ENCODE measurements at places on chromosomes 6 and 20. TPM values are rescaled to one million over a fixed set of nuclear protein-coding genes. Genes with fewer than 3 reads are reported as not detected.

DNA sequence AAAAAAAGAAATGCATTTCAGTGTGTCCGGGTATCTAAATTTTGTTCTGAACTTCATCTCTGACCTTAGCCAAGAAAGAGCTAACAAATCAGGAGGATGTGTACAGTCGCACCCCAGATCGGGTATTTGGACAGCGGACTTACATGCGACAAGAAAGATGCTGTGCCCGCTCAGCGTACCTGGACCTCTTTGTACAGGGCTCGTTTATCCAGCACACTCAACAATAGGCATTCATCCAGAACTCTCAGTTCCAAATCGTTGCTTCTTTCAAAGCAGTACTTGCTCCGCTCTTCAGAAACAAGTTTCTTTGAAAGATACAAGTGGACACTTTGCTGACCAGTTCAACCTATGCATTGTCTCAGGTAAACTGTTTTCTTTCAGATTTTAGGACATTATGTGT lies 191.7 kb downstream of the LY86 start:
- no peak for DNase-seq

DNA sequence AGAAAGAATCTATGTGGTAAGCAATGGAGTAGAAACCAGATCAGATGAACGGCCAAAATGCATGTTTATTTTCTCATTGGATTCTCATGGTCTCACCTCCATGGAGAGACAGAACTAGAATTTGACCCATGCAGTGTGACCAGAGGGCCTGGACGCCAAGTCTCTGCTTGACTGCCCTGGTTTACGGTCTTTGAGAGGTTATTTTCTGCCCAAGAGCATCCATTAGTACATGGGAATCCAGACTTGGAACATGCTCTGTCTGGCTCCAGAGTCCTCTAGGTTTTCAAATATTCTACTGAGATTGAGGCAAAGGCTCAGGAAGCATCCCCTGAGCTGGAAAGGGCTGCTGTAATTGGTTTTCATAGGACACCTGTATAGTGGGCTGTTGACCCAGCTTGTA lies 45.5 kb upstream of the UST start:
- no peak for DNase-seq

DNA sequence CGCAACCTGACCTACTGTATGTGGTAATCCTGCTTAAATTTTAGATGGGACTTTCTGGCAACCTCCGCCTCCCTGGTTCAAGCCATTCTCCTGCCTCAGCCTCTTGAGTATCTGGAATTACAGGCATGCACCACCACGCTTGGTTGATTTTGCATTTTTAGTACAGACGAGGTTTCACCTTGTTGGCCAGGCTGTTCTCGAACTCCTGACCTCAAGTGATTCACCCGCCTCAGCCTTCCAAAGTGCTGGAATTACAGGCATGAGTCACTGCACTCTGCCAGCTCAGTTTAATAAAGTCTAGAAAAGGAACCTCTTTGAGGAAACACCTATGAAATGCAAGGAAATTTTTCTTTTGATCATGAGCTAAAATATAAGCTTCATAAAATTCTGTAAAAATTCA lies 9.0 kb upstream of the PLCB4 start:
- DNase-seq = no peak

DNA sequence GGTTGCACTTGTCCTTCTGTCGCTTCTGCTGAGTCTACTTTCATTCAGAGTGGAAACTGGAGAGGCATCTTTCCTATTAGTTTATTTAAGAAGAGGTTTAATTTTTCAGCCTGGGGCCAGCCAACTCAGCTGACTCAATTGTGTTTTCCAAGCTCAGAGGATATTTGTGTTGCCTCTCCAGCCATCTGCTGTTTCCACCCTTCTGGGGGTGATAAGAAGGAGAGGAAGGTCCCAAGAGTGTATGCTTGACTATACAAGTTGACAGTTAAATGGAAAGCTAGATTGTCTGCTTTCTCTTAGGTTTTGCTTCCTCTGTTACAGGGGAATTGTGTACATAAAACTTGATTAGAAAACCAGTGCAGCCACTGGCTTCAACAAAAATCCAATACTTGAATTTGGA lies 3.0 kb downstream of the PSMF1 start:
- no peak for DNase-seq

DNA sequence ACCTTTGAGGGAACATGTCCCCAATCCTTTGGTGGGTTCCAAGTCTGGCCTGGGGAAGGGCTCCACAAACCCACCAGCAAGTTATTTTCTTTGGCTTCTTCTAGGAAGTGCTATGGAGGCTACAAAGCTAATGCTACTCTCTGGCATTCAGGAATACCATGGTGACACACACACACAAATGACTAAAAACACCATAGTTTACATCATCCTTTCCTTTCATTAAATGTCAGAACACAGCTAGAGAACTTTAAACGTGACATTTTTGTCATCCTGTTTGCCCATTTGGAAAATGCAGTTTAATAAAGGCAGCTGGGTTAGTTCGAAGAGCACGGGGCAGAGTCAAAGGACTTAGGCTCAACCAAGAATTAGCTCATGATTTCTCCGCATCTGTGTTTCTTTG lies 40.2 kb upstream of the PROKR2 start:
- no peak for DNase-seq

- DNase-seq = no peak
Observed at GRCh38 chr6:107047807-107048206, 19.8 kb downstream of the MTRES1 start.

DNA sequence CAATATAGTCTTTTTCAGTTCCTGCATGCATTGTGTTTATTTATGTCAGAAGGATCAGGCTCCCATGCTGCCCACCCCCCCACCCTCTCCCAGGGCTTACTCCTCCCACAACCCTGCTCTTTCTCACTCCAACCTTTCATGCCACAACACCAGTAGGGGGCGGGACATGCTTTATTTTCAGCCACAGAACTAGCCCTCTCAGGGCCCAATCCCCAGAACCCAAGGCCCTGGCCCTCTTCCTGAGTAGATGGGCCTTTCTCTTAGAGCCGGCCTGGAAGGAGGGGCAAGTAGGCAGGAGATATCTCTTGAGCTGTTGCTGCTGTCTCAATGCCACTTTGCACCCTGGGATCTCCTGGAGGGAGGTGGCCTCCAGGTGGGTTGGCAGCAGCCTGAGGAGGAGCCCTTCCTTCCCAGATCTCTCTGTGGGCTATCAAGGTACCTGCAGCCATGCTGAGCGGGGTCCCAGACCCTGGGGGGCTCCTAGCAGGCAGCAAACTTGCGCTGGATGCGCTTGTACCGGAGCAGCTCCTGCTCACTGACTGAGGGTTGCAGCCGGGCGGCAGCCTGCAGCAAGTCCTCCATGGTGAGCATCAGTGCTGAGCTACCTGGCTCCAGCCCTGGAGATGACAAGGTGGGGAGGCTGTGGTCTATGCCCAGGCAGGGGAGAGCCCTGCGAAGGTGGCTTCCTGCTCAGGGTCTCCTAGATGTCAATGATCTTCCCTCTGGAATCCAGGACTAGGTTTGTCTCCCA lies 3.5 kb downstream of the GNMT start:
- DNase-seq = no peak

GRCh38 chr6:424741-425417 lies 33.3 kb downstream of the IRF4 start:
- DNase-seq = no peak

DNA sequence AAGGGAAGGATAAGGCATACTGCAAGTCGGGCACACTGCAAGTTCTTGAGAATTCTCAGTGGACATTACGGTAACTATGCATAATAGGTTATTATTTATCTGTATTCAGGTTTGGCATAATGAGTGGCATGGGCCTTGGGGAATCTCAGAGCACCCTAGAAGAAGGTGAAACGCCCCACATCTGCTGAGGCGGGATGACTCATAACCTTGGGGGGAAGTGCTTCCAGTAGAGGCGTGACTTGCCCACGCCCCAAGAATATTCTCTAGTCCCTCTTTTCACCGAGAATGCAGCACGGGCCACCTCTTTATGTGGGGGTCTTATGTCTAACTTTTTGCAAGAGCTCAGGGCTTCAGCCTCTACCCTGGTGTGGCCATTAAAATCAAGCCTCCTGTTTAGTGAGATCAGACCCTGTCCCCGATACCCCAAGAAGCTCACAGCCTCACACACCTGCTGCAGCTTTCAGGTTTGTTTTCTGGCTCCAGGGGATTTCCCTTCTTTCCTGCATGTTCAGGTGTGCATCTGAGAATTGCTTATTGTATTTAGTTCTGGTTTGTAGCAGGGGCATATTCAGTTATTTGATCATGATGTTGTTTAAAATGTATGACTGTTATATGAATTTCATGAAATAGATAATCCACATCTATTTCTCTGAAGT lies 19.1 kb downstream of the ZFP64 start:
- no peak for DNase-seq

DNA sequence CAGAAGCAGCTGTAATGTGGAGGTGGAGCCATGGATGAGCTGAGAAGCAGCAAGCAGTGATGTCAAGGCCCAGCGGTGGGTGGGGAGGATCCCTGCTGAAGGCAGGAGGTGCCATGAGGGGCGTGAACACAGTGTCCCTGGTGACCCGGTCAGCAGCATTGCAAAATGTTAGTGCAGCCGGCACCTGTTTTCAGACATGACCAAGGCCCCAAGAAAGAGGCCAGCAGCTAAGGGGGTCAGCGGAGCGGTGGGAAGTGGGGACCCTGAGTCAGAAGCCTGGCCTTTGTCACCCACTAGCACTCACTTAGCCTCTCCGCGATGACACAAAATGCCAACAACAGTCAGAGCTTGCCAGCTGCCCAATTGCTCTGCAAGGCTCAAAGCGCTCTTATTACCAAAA lies 51.9 kb downstream of the TMEM242 start:
- no peak for DNase-seq

DNA sequence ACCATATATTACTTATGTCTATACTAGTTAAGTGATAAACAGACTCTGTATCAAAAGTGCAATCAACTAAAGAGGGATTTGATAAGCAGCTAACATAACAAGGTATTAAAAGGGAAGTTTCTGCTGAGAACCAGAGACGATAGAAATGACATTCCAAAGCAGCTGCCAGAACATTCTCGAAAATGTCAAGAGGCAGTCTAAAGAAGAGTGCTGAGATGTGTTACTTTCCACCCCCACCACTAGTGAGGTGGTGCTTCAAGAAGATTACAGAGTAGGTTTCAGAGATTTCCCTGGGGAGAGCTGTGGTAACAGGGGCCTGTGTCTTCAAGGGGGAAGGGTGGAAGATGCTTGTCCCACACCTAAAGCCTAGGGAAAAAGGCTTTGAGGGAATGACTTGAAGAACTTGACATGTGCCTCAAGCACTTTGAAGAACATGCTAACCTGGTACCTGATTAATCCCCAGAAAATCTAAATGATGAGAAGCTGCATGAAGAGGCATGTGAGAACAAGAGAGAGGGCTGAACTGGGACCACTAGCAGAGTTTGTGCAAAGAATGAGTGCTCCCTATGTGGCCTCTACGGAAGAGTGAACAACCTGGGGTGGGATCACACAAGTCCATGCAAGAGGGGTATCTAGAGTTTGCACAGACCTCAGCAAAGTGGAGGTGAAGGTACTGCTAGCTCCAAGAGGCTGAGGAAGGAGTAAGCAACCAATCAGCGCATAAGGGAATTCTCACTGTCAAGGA lies 5.0 kb downstream of the FAM184A start:
- no peak for DNase-seq

GRCh38 chr20:13402986-13403385 lies 181.9 kb downstream of the ISM1 start:
- no peak for DNase-seq

DNA sequence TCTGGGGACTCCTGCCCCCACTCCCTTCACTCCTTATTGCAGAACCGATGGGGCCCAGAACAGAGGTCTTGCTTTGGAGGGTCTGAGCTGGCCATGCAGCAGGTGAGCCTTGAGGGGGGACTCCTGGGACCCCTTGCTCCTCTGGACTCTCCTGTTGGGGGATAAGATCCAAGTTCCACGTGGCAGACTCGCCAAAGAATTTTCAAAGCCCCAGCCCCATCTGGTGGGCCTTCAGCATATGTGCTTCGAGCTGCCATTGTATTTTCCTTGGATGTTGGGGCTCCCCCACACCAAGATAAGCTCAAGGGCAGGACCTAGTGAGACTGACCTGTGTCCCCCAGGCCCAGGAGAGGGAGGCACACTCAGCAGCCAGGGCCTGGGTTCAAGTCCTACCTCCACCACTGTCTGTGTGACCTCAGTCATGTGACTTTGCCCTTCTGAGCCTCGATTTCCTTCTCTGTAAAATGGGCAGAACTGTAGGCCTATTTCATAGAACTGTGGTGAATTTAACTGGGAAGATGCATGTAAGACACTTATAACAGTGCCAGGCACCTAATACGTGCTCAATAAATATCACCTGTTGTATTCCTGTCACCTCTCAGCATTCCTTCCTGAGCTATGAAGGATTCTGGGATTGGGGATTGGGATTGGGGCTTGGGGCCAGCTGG lies 115.5 kb downstream of the VEGFA start:
- no peak for DNase-seq

- no peak for DNase-seq
Observed at GRCh38 chr6:24053057-24053456, 73.0 kb upstream of the NRSN1 start.

- DNase-seq = no peak
Observed at GRCh38 chr6:33962246-33963027, 158.6 kb upstream of the MLN start.

DNA sequence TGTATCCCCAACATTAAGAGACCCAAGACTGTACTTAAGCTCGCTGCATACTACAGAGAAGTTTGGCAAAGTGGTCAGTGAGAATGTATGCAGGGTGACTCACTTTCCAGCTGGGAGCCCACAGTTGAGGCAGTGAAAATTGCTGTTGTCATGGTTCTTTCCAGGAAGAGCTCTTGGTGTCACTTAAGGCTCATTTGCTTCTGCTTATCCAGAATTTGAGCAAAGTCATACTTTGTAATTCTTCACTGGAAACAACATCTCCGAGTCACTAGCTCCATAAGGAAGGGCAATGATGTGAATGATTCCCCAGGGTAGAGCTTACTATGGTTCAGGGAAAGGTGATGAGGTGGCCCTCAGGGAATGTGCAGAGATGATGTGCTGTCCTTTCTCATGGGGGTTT lies 65.4 kb upstream of the FBXL4 start:
- no peak for DNase-seq

- DNase-seq = no peak
Observed at GRCh38 chr20:41047975-41048305, 19.3 kb downstream of the TOP1 start.

GRCh38 chr20:31934968-31935764 lies 16.7 kb downstream of the PDRG1 start:
- DNase-seq = no peak

RAET1E gene
- total RNA-seq = not detected

LZTS3 gene
- total RNA-seq = 0.44 TPM

ELOVL2 gene
- total RNA-seq = not detected

ULBP1 gene
- not detected for total RNA-seq

GSTA2 gene
- total RNA-seq = not detected

IMPG1 gene
- total RNA-seq = not detected

SLC35F1 gene
- total RNA-seq = not detected

C2 gene
- 0.97 TPM for total RNA-seq

OPRM1 gene
- not detected for total RNA-seq

MED20 gene
- 17.2 TPM for total RNA-seq

SFT2D1 gene
- total RNA-seq = 78.3 TPM

ULBP3 gene
- total RNA-seq = not detected
